ENCODE measurements at places on chromosomes 12 and 14. TPM values are rescaled to one million over a fixed set of nuclear protein-coding genes. Genes with fewer than 3 reads are reported as not detected.

DNA sequence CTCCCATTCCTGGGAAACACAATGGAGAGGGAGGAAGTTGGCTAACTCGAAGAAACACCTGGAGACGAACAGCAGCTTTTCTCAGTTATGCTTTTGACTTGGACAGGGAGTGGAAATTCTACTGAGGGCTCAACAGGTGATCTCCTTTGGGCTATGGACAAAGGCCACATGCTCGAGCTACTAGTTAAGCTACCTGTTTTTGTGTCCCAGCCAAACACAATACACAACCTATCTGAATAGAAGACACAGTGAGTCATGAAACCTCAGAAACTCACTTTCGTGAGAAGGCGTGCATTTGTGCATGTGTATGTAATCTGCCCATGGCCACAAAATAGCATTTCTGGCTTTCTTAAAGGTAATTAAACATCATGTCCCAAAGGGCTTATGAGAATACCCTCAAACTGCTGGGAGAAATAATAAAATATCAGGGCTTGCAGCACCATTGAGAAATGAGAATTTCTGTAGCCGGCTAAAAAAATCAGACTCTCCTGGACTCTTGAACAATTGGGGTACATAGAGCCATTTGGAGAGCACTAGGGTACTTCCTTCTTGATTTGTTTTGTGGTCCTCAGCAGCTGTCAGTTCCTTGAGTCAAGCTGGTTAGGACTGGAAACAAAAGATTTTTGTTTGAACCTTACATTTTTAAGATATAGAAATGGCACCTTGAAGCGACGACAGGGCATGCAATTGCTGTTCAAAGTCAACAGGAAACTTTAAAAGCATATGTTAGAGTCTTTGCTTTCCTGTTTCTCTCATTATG lies 85.5 kb upstream of the PTHLH start:
- DNase-seq: no peak
- no peak overlapping the region for H3K27ac ChIP-seq
- H3K27me3 ChIP-seq: peaks cover 3% of the 10 kb centered on the region
- H3K4me1 ChIP-seq: no peaks in the 10 kb centered on the region
- H3K36me3 ChIP-seq: no peaks in the 10 kb centered on the region
- H3K4me3 ChIP-seq: no peak overlapping the region

GRCh38 chr14:92040431-92041051 lies 682 bp upstream of the TRIP11 start:
- no peaks in the 10 kb centered on the region for H3K27me3 ChIP-seq
- H3K4me3 ChIP-seq: peak overlapping the region; percentile 89
- H3K36me3 ChIP-seq: no peaks in the 10 kb centered on the region
- peak overlapping the region; percentile 95 for H3K27ac ChIP-seq
- no peak for DNase-seq

DNA sequence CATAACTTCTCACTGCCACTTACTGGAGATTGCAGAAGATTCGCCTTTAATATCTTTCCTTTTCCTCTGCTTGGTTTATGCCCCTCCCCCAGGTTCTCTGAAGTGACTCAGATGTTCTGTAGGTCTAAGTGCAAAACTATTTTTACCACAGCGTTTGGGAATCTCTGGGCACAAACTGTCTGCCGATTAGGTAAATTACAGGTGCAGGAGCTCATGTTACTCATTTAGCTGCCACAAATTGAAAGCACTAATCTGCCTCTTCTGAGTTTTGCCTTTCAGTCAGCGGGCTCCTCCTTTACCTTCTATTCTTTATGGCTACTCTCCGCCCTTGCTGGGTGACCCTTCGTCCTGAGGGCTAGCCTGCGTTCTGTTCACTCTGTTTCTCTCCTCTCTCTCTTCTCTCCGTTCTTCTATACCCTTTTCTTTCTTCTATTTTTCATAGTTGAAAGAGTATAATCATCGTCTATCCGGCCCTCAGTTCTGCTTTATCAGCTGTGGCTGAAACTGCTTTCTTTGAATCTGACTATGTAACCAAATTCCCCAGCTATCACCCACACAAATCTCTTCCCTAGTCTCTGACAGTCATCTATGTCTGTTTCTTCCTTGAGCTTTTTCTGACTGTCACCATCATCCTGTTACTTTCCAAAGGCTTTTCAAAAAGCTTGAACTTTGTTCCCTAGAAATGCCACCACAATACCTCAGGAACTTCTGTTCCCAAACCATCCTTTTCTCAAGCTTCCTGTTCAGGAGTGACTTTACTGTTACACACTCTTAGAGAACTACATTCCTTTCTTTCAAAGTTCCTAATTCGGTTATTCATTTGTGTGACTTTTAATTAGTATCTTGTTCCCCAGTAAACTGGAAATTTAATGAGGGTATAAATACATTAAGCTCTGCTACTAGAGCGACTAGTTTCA lies 4.3 kb upstream of the MYF6 start:
- peaks cover 15% of the 10 kb centered on the region for H3K4me1 ChIP-seq
- DNase-seq: no peak
- no peaks in the 10 kb centered on the region for H3K36me3 ChIP-seq
- H3K27me3 ChIP-seq: no peaks in the 10 kb centered on the region
- peak overlapping the region; percentile 89 for H3K27ac ChIP-seq
- H3K4me3 ChIP-seq: peak overlapping the region; percentile 60

DNA sequence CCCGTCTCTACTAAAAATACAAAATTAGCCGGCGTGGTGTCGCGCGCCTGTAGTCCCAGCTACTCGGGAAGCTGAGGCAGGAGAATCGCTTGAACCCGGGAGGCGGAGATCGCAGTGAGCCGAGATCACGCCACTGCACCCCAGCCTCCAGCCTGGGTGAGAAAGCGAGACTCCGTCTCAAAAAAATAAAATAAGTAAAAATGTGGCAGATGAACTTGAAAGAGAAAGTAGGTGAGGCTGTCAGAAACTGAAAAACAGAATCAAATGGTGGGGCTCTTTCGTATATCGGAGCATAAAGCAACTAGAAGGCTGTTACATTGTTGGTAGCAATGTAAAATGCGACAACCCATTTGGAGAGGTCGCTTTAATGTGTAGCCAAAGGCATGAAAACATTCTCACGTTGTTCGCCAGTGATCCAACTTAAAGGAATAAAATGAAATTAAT lies 767 bp upstream of the CCNT1 start:
- H3K36me3 ChIP-seq: peaks cover 8% of the 10 kb centered on the region
- peaks cover 6% of the 10 kb centered on the region for H3K4me1 ChIP-seq
- peak overlapping the region; percentile 98 for H3K27ac ChIP-seq
- H3K4me3 ChIP-seq: peak overlapping the region; percentile 73

- peak overlapping the region; percentile 31 for H3K27ac ChIP-seq
- H3K4me1 ChIP-seq: peaks cover 49% of the 10 kb centered on the region
- H3K4me3 ChIP-seq: no peak overlapping the region
- no peaks in the 10 kb centered on the region for H3K27me3 ChIP-seq
These were observed 81.8 kb downstream of the ITPR2 start for GRCh38 chr12:26751179-26751578.

GRCh38 chr14:95196268-95196667 lies 38.9 kb upstream of the DICER1 start:
- no peaks in the 10 kb centered on the region for H3K4me1 ChIP-seq
- DNase-seq: no peak
- no peak overlapping the region for H3K4me3 ChIP-seq

- H3K4me1 ChIP-seq: no peaks in the 10 kb centered on the region
- peaks cover 44% of the 10 kb centered on the region for H3K36me3 ChIP-seq
- no peak overlapping the region for H3K27ac ChIP-seq
- DNase-seq: no peak
- H3K27me3 ChIP-seq: no peaks in the 10 kb centered on the region
- H3K4me3 ChIP-seq: no peak overlapping the region
These were observed 11.5 kb upstream of the KANSL2 start for GRCh38 chr12:48693572-48693971.

GRCh38 chr12:67590149-67590790 lies 58.3 kb upstream of the DYRK2 start:
- H3K27ac ChIP-seq: no peak overlapping the region
- H3K27me3 ChIP-seq: no peaks in the 10 kb centered on the region
- H3K36me3 ChIP-seq: no peaks in the 10 kb centered on the region
- H3K4me3 ChIP-seq: no peak overlapping the region
- DNase-seq: no peak
- peaks cover 2% of the 10 kb centered on the region for H3K4me1 ChIP-seq

DNA sequence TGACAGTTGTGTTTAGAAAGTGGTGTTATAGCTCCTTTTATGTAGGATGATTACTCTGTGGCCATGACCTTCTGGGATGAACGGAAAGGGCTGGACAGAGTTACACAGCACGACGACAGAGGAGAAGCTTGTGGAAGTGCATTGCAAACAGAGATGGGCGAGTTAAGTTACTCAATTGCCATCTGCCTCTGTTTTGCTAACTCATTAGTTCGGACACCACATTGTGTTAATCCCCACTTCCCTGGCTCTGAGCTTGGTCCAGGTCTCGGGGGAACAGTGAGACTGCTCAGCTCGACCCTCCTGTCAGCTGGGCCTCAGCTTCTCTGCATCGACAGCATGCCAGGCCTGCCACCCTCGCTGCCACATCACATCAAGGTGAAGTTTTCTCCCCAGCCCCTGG lies 408.0 kb downstream of the ZFP36L1 start:
- H3K36me3 ChIP-seq: no peaks in the 10 kb centered on the region
- H3K4me3 ChIP-seq: no peak overlapping the region
- H3K27me3 ChIP-seq: no peaks in the 10 kb centered on the region

- H3K27me3 ChIP-seq: no peaks in the 10 kb centered on the region
- no peak for DNase-seq
- H3K4me3 ChIP-seq: no peak overlapping the region
- no peak overlapping the region for H3K27ac ChIP-seq
- no peaks in the 10 kb centered on the region for H3K4me1 ChIP-seq
These were observed 175.4 kb upstream of the PZP start for GRCh38 chr12:9383585-9383984.

GRCh38 chr12:4037747-4038312 lies 164.6 kb upstream of the PARP11 start:
- H3K27me3 ChIP-seq: no peaks in the 10 kb centered on the region
- no peaks in the 10 kb centered on the region for H3K4me1 ChIP-seq
- DNase-seq: no peak

GRCh38 chr12:98868076-98868475 lies 223.0 kb downstream of the APAF1 start:
- H3K27ac ChIP-seq: no peak overlapping the region
- no peaks in the 10 kb centered on the region for H3K27me3 ChIP-seq
- H3K4me3 ChIP-seq: no peak overlapping the region
- no peaks in the 10 kb centered on the region for H3K36me3 ChIP-seq
- DNase-seq: no peak

- H3K36me3 ChIP-seq: no peaks in the 10 kb centered on the region
- peaks cover 21% of the 10 kb centered on the region for H3K4me1 ChIP-seq
- no peaks in the 10 kb centered on the region for H3K27me3 ChIP-seq
- DNase-seq: no peak
- no peak overlapping the region for H3K4me3 ChIP-seq
These were observed 115.3 kb upstream of the PLEKHA5 start for GRCh38 chr12:19014240-19014639.

- H3K4me3 ChIP-seq: no peak overlapping the region
- H3K27me3 ChIP-seq: no peaks in the 10 kb centered on the region
- DNase-seq: no peak
- no peak overlapping the region for H3K27ac ChIP-seq
These were observed 23.6 kb downstream of the TRHDE start for GRCh38 chr12:72295744-72296143.

GRCh38 chr12:97875064-97875463 lies 412.5 kb downstream of the RMST start:
- no peaks in the 10 kb centered on the region for H3K27me3 ChIP-seq
- DNase-seq: no peak
- no peaks in the 10 kb centered on the region for H3K36me3 ChIP-seq
- no peaks in the 10 kb centered on the region for H3K4me1 ChIP-seq
- H3K4me3 ChIP-seq: no peak overlapping the region

DNA sequence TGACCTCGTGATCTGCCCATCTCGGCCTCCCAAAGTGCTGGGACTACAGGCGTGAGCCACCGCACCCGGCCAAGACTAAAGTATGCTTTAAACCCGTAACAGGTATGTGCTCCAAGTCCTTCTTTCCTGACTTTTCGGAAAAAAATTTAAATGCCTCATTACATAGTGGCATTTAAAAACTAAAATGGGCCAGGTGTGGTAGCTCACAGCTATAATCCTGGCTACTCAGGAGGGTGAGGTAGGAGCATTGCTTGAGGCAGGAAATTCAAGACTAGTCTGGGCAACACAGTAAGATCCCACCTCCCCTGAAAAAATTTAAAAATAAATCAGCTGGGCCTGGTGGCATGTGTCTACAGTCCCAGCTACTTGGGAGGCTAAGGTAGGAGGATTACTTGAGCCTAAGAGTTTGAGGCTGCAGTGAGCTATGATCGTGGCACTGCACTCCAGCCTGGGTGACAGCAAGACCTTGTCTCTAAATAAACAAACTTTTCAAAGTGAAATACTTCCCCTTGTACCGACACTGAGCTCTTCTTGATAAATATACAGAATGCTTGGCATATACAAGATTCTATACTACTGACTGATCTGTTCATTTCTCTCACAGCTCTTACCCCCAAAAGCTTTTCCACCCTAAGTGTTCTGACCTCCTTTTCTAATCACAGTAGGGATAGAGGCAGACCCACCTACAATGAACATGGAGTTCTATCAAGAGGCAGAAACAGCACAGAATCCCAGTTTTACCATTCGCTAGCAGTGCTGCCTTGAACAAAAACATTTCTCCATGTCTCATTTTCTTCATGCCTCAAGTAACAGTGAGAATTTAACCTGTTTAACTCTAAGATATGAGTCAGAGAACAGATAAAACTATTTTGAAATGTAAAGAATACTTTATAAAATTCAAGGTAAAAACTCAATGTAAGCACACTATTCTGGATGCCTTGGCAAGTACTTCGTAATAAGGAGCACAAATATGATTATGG lies 7.9 kb downstream of the PPP4R3A start:
- no peak for DNase-seq
- peaks cover 13% of the 10 kb centered on the region for H3K36me3 ChIP-seq
- no peak overlapping the region for H3K27ac ChIP-seq

DNA sequence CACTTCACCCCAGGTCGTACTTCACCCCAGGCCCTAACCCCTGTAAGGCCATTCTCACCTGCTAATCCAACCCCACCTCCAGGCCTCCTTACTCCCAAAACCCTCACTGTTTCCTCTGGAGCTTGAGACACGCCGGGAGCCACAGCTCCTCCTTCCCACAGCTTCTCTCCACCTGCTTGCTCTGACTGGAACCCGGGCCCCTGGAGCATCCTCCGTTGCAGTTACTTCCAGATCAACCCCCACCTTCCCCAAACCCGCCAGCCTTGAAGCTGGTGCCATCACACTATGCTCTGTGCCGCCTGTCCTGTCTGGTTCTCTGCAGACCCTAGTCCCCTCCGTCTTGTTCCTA lies 34.6 kb upstream of the PPP2R5C start:
- H3K4me3 ChIP-seq: no peak overlapping the region
- no peaks in the 10 kb centered on the region for H3K36me3 ChIP-seq
- H3K27me3 ChIP-seq: no peaks in the 10 kb centered on the region
- no peak for DNase-seq
- H3K4me1 ChIP-seq: no peaks in the 10 kb centered on the region

The MYF6 gene
- total RNA-seq: not detected

The ACOT6 gene
- total RNA-seq: not detected

The RNU6-7 gene
- total RNA-seq: not detected

The STXBP6 gene
- 2.1 TPM for total RNA-seq

The THTPA gene
- 7.3 TPM for total RNA-seq

The GPR68 gene
- 0.37 TPM for total RNA-seq
